ENCODE measurements at places on chromosomes 4 and X. TPM values are rescaled to one million over a fixed set of nuclear protein-coding genes. Genes with fewer than 3 reads are reported as not detected.

C4orf33 gene
- total RNA-seq: 11.1 TPM

SLITRK4 gene
- 33.7 TPM for total RNA-seq

FMR1 gene
- 73.7 TPM for total RNA-seq

CFAP299 gene
- 0.96 TPM for total RNA-seq

NAP1L3 gene
- total RNA-seq: 9.6 TPM

CT45A1 gene
- not detected for total RNA-seq

SYN1 gene
- total RNA-seq: not detected

VEGFD gene
- total RNA-seq: 0.72 TPM

IGFBP7 gene
- 999 TPM for total RNA-seq

FGFR3 gene
- 66.2 TPM for total RNA-seq

PRMT9 gene
- total RNA-seq: 57.8 TPM

MGAT4D gene
- total RNA-seq: 2.2 TPM

SHROOM2 gene
- total RNA-seq: 9.4 TPM

DCHS2 gene
- total RNA-seq: 10.6 TPM

RAB33A gene
- 18.8 TPM for total RNA-seq

F8A3 gene
- not detected for total RNA-seq

MAGEA1 gene
- total RNA-seq: not detected

GLRA2 gene
- total RNA-seq: 2.9 TPM

ESX1 gene
- not detected for total RNA-seq

PABPC1L2B gene
- 1.2 TPM for total RNA-seq

MMAA gene
- 14.0 TPM for total RNA-seq

MAGEB2 gene
- total RNA-seq: not detected

CLDN2 gene
- total RNA-seq: not detected

TLR6 gene
- total RNA-seq: 13.5 TPM

KCNE5 gene
- total RNA-seq: not detected

CENPC gene
- total RNA-seq: 20.5 TPM

CXCL8 gene
- total RNA-seq: 17.1 TPM

PRICKLE3 gene
- total RNA-seq: 20.2 TPM

ZNF157 gene
- 0.96 TPM for total RNA-seq

ARHGAP10 gene
- 71.0 TPM for total RNA-seq

ZNF674 gene
- 8.2 TPM for total RNA-seq

SHROOM4 gene
- total RNA-seq: 7.0 TPM

All from umbilical cord (tissue), 2 donors.